ENCODE measurements at places on chromosomes 11 and 22.

DNA sequence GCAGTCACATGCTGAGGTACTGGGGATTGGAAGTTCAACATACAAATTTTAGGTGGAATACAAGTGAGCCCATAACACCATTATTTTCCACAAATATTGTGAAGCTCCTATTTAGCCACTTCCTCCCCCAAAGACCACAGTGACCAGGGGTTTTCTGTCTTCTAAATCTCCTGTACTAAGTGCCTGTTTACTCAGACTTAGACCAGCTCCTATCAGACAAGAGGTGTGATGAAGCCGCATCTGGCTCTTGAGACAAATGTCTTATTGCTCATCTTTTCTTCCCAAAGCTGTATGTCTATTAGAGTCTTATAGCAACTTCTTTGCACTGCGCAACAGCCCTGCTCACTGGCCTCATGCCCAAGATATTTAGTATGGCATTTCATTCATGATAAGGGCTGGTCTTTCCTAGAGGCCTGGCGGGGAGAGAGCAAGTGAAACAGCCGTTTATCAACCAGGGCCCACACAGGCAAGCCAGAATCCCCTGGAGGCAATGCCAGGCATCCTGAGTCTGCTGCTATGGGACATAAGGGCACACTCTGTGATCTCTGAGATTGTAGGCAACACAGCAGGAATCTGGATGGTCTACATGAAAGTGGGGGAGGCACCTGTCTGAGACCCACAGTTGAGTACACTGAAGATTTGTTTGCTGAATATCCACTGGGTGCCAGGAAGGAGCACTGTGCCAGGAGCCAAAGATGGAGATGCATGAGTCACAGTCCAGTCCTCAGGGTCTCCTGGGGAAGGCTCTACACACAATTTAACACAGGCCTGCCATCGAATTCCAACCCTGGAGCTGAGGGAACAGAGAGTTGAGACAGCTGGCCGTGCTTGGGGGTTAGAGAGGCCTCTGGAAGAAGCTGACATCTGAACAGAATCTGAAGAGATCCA, 78.5 kb upstream of the NCAM1 start:
- DNase-seq = no peak

DNA sequence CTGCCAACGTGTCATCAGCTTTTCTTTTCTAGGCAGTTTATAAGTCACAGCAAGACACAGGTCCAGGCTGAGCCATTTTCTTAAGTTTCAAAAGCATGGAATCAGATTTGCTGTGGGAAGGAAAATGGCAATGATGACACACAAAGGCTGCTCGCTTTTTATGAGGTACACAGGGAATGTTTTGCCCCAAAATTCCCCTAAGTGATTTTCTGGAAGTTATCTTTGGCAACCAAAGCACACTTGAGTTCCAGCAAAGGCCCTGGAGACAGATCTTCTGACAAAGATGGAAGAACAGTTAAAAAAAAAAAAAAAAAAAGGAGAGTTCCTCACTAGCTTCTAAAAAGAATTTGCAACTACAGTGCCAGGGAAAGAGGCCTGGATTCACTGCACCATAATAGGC, 260.8 kb downstream of the LARGE1 start:
- DNase-seq = no peak

GRCh38 chr11:75840522-75840921, 25.5 kb downstream of the UVRAG start:
- DNase-seq = no peak

DNA sequence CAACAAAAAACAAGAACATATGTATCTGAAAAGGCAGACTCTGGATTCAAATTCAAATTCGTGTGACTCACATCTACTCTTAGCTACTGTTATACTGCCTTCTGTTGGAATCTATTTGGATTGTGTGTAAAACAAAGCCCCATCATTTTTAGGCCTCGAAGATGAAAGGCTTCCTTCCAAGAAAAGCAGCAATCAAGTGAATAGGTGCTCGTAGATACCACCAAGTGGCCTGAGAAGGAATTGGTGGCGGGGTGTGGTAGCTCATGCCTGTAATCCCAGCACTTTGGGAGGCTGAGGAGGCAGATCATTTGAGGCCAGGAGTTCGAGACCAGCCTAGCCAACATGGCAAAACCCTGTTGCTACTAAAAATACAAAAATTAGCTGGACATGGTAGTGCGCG, 4.2 kb downstream of the GRAMD1B start:
- DNase-seq = no peak

DNA sequence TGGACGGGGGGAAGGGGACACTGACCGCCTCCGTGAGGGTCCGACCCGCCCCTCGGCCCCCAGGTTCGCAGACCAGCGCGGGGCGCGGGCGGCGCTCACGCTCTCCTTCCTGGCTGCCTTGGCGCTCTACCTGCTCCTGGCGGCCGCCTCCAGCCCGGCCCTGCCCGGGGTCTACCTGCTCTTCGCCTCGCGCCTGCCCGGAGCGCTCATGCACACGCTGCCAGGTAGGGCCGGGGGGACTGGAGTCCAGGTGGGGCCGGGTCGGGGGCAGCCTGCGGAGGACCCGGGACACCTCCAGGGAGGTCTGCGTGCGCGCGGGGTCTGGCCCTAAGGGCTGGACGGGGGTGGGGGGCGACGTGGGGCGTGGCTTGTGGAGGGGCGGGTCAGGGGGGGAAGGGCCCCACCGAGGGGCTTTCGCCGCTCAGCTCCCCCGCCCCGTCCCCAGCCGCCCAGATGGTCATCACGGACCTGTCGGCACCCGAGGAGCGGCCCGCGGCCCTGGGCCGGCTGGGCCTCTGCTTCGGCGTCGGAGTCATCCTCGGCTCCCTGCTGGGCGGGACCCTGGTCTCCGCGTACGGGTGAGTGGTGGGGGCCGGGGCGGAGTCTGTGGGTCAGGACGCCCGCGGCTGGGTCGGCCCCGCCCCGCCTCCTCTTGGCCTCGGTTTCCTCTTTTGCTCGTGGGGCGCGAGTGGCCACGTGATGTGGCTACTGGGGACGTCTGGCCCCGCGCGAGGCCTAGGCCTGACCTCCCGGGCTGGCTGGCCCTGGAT, 19.9 kb downstream of the PHLDA2 start:
- DNase-seq = no peak
